ENCODE measurements at places on chromosomes 1 and 21.

DNA sequence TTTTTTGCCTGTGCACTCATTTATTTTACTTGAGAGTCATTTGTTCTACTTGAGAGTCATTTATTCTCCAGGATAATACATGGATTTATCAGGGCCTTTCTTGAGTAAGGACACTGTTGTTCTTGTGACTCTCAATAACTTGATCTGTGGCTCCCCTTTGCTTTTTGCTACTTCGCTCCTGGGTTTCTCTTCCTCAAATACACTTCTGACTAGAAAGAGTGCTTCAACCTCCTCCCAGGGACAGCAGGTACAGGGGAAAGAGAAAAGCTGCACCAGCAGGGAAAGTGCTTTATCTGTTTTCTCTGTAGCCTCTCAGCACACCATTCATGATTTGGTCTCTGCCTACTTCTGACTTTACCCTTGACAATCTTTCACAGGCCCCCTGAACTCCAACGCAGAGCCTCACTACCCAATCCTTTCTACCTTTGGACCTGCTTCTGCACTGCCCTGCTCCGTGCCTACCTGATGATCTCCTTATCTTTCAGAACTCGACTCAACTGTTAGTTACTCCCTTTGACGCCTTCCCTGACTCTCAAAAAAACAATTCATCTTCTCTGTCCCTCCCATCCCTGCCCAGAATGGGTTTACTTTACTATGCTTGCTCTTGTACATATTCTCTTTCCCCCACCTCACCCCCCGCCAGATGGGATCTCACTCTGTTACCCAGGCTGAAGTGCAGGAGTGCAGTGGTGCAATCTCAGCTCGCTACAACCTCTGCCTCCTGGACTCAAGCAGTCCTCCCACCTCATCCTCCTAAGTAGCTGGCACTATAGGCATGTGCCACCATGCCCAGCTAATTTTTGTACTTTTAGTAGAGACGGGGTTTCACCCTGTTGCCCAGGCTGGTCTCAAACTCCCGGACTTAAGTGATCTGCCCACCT is 15.6 kb upstream of the PIGM start:
- DNase-seq = no peak

GRCh38 chr1:175881246-175881976 is 138.0 kb upstream of the TNR start:
- no peak for DNase-seq

- no peak for DNase-seq
Measured at GRCh38 chr1:111754984-111755330, 744 bp upstream of the DDX20 start.

DNA sequence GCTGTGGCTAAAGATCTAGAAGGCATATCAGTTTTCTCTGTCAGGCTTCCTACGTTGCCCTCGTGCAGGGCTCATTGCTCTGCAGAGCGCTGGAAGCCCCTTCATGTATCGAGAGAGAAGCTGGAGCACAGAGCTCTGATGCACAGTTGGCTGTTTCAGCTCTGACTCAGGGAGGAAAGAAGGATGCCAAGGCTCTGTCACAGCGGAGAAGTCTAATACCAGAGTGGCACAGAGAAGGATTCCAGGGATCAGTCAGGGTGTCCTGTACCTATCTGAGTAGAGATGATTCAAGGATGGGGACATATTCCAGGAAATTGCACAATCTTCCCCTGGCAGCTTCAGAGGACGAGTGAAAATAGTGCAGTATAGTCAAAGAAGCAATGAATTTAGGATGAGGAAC is 179.2 kb upstream of the FMN2 start:
- DNase-seq = no peak

GRCh38 chr1:70140343-70140742 is 65.0 kb downstream of the LRRC40 start:
- no peak for DNase-seq

DNA sequence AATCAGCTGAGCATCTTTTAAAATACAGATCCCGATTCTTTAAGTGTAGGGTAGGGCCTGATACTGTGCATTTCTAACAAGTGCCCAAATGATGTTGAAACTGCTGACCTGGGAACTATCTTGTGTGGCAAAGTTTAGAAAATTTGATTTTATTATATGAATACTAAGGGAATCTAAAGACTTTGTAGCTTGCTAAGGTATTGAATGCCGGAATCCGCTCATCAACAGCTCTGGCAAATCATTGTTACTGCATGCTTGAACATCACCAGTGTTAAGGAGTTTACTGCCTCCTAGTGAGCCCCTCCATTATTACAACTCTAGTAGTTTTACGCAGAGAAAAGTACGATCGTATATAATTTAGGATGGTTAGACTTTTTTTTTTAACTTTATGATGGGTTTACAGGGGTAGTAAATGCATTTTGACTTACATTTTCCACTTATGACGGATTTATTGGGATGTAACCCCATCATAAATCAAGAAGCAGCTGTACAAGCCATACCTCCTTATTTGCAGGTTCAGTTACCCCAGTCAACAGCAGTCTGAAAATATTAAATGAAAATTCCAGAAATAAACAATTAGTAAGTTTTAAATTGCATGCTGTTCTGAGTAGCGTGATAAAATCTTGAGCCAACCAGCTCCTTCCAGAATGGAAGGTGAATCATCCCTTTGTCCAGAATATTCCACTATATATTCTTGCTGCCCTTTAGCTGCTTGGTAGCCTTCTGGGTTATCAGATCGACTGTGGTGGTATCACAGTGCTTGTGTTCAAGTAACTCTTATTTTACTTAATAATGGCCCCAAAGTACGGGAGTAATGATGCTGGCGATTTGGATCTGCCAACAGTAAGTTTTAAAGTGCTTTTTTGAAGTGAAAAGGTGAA is 892 bp downstream of the TYW3 start:
- DNase-seq = peak; percentile 79

DNA sequence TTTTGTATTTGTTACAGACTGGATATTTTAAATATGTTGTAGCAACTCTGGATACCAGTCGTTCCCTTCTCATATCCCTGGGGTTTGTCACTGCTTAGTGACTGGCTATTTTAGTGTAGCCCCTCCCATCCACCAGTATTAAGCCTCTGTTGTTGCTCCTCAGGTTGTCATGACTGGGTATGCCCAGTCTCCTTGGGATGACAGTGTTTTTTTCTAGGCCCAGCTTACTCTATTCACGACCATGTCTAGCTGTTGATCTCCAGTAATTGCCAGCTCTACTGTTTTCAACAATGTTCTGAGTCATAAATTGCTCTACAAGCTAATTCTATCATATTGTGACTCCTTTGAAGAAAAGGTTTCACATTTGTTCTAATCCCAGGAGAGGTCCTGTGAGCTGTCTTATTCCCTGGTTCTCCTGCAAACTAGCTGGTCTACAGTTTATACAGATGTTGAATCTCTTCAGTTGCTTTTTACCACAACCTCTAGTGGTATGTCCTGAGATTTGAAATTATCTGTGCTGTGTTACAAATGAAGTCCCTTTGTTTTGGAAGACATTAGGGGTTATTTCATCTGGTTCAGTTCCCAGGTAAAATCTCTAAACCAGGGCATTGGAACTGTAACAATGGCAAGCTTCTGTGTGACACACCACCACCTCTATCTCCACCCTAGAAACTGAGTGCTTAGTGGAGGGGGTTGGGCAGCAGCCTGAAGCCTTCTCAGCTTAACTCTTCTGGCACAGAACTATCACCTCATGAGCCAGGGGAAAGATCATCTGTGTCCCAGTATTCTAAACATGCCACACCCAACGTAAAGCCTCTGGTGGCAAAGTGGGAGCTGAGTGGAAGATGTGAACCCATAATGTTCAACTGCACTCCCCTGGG is 124.6 kb downstream of the TRIM33 start:
- no peak for DNase-seq

DNA sequence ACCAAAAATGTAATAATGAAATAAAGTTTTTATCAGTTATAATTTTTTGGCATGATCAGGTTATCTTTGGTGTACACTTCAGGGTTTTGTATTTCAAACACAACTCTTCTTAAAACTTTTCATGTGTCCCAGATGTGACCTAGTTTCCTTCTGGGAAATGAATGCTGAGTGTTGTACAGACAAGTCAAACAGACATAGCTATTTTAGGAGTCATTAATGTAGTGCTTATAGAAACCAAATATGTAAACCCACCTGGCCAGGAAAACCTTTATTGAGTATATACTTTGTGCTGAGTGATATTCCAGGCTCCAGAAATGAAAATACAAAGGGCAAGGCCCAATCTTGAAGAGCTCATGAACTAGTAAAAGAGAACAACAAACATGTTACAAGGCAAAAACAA is 25.9 kb upstream of the HOOK1 start:
- DNase-seq = no peak

- no peak for DNase-seq
Measured at GRCh38 chr21:29904359-29905282, 35.2 kb downstream of the GRIK1 start.

DNA sequence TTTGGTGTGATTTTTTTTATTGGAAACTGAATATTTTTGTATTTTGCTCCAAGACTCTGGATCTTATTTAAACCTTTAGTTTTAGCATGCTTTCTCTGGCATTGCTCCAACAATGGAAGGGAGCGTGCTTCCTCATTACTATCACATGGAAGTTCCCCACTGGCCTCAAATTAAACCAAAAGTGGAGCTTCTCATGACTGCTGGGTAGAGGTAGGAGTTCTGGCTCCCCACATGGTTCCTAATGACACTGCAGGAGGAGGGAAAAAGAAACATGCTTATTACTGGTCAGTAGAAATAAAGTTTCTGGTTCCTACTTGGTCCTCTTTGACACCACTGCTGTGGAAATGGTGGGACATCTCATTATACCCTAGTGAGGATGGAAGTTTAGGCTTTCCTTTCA is 310.5 kb downstream of the PTGER3 start:
- DNase-seq = no peak

DNA sequence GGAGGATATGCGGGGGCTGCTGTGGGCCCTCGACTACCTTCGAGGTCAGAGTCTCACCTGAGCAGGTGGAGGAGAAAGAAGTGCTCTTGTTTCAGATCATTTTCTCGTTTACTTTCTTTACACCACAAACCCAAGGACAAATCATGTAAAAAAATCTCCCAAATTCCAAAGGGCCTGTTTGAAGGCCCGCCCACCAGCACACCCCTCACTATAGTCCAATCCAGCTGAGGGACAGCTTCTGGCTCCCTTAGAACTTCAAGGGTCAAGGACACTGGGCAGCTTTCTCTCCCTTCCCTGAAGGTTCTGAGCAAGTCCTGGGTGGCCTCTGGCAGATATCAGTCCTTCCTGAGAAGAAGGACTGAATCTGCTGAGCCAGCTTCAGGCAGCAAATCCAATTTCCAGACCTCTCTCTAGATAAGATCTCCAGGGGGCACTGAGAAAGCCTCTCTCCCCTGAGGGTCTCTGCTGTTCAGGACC is 5.5 kb downstream of the STK40 start:
- DNase-seq = no peak

- DNase-seq = no peak
Measured at GRCh38 chr1:99784143-99784542, 17.7 kb upstream of the FRRS1 start.

DNA sequence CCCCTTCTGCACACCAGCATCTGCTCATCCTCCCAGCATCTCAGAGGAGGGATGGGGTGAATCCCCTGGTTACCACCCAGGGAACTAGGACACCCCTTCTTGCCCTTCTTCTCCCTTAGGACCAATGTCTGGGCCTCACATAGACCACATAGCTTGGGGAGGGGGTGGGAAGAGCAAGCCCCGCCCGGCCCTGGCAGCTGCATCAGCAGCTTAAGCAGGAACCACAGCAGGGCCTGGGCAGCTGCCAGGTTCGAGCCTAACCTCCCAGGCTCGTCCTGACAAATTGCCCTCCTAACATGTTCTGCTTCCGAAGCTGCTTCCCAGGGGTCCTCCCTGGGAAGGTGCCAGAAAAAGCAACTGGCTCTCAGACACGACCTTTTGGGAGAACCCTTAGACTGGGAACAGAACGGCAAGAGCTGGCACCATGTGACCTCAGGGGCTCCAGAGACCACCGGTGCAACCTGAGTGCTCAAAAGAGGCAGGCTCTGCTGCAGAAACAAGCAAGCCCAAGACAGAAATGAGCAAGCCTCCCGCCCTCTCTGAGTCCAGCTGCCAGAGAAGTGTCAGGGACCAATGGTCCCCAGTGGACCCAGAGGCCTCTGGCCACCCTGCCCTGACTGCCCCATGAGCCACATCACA is 18.4 kb upstream of the CLSTN1 start:
- no peak for DNase-seq

- no peak for DNase-seq
Measured at GRCh38 chr1:1819762-1820161, 41.5 kb upstream of the NADK start.

DNA sequence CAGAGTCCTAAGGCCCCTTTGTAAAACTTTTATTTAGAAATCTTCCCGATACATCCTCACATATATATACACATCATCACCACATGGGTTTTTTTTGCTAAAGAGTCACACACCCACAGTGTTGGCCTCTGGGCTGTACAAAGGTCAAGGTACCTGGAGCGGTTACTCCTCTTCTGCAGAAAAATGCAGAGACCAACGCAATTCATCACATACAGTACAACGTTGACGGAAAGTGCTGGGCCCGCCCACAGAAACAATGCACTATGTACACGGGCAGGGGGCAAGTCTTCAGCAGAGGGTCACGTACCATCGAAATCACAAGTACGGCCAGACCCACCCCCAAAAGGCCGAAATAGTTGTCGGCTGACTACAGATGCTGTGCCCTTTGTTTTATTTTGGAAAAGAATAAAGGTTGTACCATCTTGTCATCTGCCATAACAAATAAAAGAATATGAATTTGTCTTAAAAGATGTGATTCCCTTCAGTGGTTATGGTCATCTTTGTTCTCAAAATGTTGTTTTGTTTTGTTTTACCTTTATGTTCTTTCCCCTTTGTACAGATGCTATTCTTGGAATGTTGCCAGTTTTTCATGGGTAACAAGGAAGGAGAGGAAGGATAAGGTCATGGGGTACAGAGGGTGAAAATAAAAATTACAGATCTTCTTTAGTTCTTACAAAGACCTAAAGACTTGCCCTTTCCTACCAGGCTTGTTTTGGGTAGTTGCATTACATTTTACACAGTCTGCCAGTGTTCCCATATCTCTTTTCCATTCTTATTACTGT is 15.6 kb downstream of the TAL1 start:
- DNase-seq = no peak

DNA sequence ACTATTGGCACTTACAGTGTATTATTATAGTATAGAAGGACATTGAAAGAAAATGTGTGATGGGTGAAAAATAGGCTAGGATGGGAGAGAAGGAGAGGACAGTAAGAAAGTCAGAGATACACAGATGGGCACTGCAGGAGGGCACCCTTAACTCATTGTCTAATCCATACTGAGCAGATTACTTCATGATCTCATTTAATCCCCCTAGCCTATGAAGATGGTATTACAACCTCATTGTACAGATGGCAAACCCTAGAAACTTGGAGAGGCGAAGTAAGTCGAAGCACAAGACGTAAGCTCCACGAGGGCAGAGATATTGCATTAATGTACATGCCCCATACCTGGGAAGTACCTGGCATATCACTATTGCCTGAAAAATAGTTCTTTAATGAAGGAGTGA is 346.9 kb upstream of the DAB1 start:
- DNase-seq = no peak

DNA sequence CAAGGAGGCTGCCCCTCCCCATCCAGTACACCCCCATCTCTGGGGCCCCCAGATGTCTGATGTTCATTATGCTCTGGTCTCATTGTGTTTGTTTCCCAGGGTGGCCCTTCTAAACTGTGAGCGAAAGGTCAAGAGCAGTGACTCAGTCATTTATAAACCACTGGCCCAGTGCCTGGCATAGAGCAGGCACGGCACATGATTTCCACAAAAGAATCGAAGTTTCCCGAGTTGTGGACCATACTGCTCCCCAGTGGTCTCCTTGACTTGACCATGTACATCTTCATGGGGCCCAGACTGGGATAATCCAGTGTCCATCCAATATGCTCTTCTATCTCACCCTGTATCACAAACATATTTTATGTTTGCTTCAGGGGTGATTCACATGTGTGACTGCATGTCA is 153.3 kb downstream of the NR5A2 start:
- no peak for DNase-seq

GRCh38 chr1:164771041-164771618 is 212.1 kb downstream of the PBX1 start:
- DNase-seq = no peak
